ENCODE measurements at places on chromosomes 3 and 15.

DNA sequence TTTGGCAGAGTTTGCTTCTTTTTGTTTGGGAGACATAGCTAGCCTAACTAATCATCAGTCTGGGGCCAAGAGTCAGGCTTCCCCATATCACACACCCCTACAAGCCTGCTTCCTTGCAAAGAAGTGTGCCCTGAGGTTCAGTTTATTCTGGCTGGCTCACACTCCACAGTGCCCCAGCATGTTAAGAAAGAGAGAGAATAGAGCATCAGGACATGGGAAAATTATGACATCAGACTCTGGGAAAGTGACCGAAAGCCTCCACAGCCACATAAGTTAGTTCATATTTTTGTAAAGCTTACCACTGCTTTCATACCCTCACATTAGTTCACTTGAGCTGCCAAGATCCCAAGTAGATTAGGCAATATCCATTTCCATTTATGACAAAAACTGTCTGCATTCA, 63.0 kb upstream of the CFAP161 start:
- no peak for DNase-seq

DNA sequence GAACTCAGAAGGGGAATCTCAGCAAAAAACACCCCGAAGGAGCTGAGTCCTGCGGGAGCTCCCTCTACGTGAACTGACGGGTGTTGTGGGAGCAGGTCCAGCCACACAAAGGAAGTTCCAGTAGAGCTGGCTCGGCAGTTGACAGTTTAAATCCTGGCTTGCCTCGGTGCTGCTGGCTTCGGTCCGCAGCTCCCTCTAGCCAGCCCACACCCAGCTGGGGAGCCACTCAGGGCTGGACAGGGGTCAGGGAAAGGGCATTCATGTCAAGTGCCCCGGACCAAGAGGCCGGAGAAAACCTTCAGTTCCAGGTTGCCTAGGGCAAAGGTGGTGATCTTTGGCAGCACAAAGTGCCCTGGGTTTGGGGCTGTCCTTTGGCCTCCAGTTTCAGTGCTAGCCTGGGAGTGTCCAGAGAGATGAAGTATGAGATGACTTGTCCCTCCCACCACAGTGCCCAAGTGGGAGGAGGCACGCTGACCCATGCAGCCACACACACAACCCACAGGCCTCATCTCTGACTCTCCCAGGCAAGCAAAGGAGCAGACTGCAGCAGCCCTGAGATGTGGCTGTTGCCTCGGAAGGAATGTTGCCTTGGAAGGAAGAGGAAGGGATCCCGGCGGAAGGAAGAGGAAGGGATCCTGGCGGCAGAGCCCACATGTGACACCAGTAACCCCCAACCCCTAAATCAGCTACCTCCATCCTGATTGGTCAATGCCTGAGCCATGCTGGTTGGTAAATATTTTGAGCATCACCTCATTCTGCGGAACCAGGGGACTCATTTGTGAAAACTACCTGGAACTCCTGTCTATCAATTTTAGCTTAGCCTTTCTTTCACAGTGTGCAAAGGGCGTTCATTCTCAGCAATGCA, 13.9 kb upstream of the ANPEP start:
- DNase-seq, result no peak

- no peak for DNase-seq
Measured at GRCh38 chr3:24254649-24255048, 240.0 kb downstream of the THRB start.

DNA sequence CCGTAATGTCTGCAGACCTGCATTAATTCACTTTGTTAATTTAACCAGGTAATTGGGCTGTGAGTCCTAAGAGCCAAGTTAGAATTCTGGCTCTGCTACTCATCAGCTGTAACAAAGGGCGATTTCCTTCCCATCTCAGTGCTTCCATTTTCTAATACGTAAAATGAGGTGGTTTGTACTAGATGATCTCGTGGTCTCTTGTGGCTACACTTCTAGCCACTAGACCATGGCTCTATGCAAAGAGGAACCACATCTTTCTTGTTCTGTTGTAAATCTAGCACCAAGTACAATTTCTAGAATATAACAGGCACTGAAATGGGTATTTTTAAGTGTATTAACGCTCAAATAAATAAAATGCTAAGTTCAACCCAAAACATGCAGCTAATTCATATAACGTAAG, 174.4 kb upstream of the THBS1 start:
- DNase-seq, result no peak

- peak; percentile 29 for DNase-seq
Measured at GRCh38 chr3:156448300-156448699, 106.6 kb downstream of the SSR3 start.

- DNase-seq, result no peak
Measured at GRCh38 chr3:112634786-112635541, 6.0 kb downstream of the CCDC80 start.

DNA sequence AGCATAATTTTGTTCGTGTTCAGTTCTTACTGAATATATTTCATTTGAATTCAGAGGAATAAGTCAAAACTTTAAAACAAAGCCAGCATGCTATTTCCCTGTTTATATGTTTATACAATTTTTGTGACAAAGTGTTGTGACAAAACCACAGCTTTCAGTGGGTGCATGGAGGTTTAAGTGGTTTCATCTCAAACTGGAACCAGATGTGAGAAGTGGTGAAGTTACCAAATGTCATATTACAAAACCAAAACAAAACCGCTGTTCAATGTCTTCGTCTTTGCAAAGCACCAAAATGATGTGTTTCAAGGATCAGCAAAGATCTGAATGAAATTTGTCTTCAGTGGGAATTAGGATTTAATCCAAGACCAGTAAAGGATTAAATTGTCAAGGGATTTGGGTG, 59.3 kb upstream of the OSTN start:
- no peak for DNase-seq

DNA sequence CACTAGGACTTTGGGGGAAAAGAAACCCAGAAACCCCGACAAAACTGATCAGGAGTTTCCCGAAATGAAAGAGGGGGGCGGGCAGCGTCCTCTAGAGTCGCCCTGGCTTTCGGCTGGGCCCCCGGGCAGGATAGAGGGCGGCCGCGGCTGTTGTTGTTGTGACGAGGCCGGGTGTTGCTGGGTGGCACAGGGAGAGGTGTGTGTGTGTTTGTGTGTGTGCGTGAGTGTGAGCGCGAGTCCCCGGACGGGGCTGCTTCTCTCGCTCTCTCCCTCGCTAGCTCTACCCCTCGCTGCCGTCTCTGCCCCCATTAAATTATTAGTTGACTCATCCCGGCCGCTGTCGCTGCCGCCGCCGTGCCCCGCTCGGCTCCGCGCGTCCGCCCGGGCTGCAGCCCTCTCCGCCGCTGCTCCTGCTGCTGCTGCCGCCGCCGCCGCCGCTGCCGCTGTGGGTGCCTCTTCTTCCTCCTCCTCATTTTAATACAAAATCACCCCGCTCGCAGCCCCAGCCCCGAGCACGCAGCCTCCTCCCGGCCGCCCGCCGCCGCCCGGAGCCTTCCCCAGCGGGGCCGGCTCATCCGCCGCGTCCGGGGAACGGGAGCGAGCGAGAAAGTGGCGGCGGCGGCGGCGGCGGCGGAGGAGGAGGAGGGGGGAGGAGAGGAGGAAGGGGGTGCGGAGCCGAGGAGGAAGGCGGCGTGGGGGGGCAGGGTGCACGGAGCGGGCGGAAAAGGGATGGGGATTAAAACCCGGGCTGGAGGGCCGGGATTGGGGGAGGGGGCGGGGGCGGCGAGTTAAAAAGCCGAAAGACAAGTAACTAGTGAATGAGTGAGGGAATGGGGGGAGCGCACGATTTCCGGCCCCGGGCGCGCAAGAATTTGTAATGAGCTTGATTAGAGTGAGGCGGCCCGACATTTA, at the start of gene SATB1:
TSS of gene SATB1 (minus strand) at position 611 of the 912 bp plus-strand sequence. CDS start 4,372 bp downstream, outside the sequence.
- DNase-seq, result peak; percentile 59

- DNase-seq, result no peak
Measured at GRCh38 chr3:5274091-5274490, 86.6 kb downstream of the EDEM1 start.

GRCh38 chr3:88611826-88612326, 462.1 kb downstream of the C3orf38 start:
- no peak for DNase-seq
